ENCODE measurements at places on chromosomes 3 and 15.

GRCh38 chr15:54347082-54347827 is 369.0 kb downstream of the UNC13C start:
- DNase-seq: no peak

DNA sequence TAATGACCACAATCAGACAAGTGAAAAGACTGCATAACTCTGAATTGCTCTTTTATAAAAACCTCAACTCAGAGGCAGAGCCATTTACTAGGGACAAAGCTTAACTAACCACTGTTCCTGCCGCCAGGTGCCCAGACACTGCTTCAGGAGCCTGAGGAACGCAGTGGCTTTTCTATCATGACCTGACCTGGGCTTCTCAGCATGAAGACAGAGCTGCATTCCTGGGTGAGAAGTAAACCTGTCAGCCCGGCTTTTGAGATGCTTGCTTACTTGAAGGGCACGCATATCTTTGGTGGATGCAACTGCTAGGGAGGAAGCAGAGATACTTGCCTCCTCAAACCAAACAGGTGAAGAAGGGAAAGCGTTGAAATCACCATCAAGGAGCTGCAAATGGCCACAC is 7.9 kb downstream of the LRRC31 start:
- no peak for DNase-seq

DNA sequence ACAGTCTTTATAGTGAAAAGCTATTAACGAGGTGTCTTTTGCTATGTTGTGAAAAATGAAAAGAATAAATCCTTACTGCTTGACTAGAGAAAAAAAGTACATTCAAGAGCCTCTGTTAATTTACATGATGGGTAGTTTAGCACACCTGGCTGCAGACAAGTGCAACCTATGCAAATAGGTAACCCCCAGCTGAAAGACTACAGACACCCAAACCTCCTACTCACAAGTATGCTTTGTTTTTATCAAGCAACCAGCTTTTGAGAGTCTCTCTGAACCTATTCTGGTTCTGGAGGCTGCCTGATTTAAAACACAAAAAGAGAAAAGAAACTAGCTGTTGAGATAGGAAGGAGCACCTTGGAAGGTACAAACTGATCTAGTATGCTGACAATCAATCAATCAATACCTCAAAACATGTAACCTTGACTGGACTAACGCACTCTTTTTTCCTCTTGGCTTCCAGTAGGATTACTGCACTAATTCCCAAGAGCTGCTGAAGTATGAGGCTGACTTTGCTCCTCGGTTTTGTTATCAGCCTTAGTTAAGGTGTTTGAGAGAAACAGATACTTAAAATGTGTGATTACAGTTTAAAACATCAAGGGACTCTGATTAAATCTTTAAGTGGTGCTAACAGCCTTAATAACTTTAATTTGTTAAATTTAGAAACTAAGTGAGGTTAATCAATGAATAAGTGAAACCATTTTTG is 63.6 kb downstream of the OSBPL10 start:
- no peak for DNase-seq

DNA sequence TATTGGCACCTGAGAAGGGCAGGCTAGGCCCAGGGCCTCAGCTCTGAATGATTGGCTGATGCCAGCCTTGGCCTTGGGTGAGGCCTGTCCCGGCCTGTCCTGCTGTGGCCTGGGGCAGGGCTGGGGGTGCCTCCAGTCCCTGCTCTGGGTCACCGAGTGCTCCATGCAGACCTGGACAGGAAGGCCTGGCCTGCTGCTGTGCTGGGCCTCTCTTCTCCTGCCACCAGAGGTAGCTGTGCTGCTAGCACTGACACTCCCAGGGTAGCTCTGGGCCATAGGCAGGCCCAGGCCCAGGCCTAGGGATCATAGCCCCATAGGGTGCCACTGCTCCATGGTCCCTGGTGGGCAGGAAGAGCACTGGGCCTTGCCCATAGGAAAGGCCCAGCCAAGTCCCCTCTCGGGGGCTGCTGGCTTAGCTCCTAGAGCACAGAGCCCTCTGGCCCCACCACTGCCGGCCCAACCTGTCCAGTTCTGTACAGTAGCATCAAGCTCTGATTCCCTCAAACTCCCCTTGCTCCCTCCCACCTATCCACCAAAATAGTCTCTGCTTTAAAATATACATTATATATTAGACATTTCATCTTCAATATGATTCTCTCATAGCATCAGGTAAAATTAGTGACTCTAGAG is 18.2 kb downstream of the ABTB1 start:
- peak; percentile 43 for DNase-seq

- DNase-seq: peak; percentile 72
Measured at GRCh38 chr15:74525945-74526344, 15.1 kb upstream of the ARID3B start.

All from HCT116 (cell line).